ENCODE measurements at places on chromosomes 12 and 14.

GRCh38 chr12:91400271-91400670, 217.7 kb upstream of the DCN start:
- no peak for DNase-seq

DNA sequence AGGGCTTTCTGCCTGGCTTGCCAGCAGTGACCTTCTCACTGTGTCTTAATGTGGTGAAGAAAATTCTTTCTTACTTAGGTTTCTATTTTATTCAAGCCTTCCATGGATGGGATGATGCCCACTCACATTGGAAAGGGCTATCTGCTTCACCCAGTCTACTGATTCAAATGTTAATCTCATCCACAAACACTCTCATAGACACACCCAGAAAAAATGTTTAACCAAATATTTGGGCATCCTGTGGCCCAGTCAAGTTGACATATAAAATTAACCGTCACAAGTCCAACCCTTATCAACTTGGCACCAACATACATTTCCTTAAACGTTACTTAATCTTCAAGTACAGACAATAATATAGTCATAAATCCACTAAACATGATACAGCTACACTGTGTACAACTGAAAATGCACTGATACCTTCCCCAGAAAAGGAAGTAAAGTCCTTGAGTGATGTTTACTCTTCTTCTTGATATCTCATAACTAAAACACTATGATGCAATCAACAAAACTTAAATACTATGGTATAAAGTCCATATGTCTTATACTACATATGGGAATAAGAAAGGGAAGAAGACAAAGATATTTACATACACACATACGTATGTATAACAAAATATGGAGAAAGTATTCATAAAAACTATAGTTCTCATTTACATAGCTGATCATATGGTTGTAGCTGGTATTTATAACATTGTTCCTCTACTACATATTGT, 394.7 kb upstream of the NOVA1 start:
- DNase-seq = no peak

DNA sequence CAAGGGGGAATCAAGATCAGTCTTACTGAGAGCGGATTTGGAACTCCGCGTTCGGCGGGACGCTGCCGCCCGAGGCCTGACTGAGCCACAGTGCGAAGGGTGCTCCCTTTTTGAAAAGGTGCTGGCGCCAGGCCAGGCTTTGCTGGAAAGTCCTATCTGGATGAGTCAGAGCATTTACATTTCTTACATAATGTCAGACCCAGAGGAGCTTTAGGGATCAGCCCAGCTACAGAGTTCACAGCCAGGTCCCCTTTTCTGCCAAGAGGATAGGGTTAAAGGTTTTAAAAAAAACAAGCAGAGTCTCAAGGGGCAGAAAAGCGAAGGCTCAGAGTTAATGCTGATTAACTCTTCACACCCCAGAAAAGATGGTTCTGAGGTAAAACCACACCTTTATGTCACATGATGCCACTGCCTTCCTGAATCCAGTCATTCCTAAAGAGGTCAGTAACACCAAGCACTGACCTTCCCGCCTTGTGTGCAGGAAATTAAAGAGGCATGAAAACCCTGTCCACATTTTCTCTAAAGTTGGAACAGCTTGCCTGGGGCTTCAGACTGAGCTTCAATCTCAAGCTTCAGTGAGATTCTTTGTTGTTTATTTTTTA, 11.7 kb upstream of the FBXL14 start:
- DNase-seq = peak; percentile 93

GRCh38 chr12:67559751-67560150, 88.8 kb upstream of the DYRK2 start:
- DNase-seq = no peak

- DNase-seq = no peak
These were observed 8.1 kb downstream of the OAS3 start for GRCh38 chr12:112946236-112947000.

- DNase-seq = no peak
These were observed 74.2 kb upstream of the ZFP36L1 start for GRCh38 chr14:68866991-68867533.

DNA sequence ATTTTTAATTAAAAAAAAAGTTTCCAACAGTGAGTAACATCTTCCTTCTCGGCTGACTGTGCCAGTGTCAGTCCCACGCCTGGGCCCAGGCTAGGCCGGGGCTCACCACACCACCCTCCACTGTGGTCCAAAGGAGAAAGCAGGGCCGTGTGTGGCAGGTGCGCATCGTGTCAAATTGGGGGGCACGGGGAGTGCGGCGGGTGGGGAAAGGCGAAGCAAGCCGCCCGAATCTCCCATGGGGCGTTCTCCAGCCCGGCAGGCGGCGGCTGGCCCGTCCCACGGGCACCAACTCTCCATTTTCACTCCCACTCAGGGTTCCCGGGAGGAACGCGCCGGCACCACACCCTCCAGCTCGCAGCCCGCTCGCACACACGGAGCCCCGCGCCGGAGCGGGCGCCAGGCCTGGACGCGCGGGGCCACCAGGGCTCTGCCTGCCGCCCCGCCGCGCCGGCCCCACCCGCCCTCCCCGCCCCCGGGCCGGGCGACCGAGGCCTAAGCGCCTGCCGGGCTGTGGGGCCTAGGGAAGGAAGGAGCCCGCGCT, 604 bp downstream of the EEA1 start:
- peak; percentile 30 for DNase-seq

DNA sequence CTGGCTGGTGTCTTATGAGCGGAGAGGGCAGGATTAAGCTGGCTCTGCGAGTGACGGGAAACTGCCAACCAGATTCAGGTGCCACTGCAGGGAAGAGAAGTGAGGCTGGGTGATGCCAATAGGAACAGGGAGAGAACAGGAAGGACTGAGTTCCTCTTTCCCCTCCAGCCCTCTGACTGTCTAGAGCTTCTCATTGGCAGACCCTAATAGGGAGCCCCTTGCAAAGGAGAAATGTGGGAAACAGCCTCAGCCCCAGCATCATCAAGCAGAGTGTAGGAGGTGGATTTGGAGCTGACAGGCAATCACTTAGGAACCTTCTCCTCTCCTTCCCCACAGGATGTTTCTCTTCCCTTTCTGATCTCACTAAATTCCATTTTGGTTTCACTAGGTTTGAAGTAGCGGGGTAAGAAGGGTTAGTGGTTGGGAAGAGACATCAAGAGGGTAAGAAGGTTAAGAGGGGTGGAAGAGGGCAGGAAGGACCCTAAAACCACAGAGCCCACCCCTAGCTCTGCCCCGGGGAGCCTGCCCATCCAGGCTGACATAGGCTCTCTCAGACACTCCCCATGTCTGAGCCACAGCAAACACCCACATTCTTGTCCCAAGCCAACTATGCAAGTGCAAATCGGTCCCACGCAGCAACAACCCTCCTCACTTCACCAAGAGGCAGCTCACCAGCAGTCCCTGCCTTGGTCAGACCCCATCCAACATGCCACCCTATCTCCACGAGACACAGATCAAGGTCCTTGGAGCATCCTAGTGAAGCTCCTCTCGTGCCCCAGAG, 111.1 kb downstream of the STAB2 start:
- DNase-seq = no peak

- no peak for DNase-seq
These were observed 26.5 kb downstream of the CD9 start for GRCh38 chr12:6226679-6227051.

DNA sequence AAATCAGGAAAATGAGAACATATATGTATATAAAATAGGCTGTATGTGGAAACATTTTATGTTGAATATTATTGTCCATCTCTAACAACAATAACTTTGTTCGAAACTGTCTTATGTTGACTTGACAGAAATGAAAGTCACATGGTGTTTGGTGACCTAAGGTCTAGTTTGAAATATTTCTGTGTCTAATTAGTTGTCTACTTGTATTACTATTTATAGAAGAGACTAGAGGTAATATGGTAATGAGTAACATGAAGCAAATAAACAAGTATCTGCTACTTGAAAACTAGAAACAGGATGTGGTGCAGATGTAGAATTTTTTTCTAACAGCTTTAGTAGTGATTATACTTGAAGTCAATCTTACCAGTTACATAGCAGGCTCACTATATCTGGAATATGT, 3.9 kb downstream of the GPHN start:
- DNase-seq = no peak

- no peak for DNase-seq
These were observed 13.5 kb upstream of the DCP1B start for GRCh38 chr12:2017546-2018337.

- no peak for DNase-seq
These were observed 470.2 kb downstream of the BTG1 start for GRCh38 chr12:91675401-91675800.

Data from hematopoietic multipotent progenitor cell treated with erythropoietin and hydrocortisone succinate and interleukin-3 and kit ligand, for 8 days (in vitro differentiated cells).